Dermis blood vessel endothelial cell (primary cell): ENCODE measurements at places on chromosomes 1 and 21. TPM values are rescaled to one million over a fixed set of nuclear protein-coding genes. Genes with fewer than 3 reads are reported as not detected.

DNA sequence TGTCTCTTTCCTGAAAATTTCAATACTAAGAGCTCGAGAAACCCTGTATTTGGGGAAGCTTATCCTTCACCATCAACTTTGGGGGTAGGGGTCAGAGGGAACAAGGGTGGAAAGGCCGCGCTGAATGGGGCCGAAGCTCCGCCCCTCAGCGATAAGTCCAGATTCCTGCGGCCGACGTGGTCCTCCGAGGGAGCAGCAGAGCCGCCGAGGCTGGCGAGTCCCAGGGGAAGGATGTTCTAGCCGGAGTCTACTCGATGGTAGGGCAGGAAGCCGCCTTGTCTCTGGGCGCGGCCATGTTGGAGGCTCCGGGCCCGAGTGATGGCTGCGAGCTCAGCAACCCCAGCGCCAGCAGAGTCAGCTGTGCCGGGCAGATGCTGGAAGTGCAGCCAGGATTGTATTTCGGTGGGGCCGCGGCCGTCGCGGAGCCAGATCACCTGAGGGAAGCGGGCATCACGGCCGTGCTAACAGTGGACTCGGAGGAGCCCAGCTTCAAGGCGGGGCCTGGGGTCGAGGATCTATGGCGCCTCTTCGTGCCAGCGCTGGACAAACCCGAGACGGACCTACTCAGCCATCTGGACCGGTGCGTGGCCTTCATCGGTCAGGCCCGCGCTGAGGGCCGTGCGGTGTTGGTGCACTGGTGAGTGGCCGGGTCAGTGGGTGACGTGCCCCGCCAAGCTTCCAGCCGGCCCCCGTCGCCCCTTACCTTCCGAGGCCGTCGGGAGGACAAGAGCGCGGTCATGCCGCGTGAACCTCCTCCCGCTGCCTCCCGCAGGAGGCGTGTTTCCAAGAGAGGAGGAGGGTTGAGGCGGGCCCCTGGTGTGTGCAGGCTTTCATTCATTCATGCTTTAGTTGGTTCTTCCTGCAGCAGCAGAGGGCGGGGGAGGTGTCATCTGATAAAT lies at the start of gene DUSP12:
TSS of gene DUSP12 (plus strand) at position 278 of the 899 bp plus-strand sequence. CDS start at position 294, 16 bp downstream.
- DNase-seq: peak; percentile 98

Gene TNNT2
- not detected in 2 replicates for total RNA-seq

- no peak for DNase-seq
Measured at GRCh38 chr21:30577766-30578165, 12.4 kb downstream of the KRTAP22-2 start.

- DNase-seq: peak; percentile 45
Measured at GRCh38 chr1:200666309-200666708, 3.4 kb downstream of the DDX59 start.

Gene RGS7
- total RNA-seq: under 0.01 and 0.23 TPM in 2 replicates

GRCh38 chr1:232684371-232685105 lies 54.6 kb upstream of the SIPA1L2 start:
- peak; percentile 59 for DNase-seq

GRCh38 chr1:40851643-40852042 lies 10.5 kb downstream of the CITED4 start:
- no peak for DNase-seq

DNA sequence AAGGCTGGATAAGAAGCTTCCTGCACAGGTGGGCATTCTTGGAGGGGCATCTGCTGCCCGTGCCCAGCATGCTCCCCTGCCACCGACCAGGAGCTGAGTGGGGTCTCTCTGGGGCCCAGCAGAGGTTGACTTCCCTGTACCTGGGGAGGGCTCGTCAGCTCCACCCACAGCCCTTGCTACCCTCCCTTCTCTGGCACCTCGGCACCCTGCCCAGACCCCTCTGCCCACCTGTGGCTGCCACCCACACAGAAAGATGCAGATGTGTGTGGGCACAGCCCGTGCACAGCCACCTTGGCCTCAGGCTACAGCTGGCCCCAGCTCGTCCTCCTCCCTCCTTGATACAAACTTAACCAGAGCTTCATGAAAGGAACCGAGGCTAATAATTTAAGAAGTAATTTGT lies 241.2 kb upstream of the VAMP3 start:
- no peak for DNase-seq

- no peak for DNase-seq
Measured at GRCh38 chr1:49694251-49694827, 329.4 kb downstream of the AGBL4 start.

- DNase-seq: no peak
Measured at GRCh38 chr1:245579881-245580280, 425.1 kb downstream of the KIF26B start.
